Fibroblast of mammary gland (primary cell): ENCODE measurements at places on chromosomes 2 and 18.

DNA sequence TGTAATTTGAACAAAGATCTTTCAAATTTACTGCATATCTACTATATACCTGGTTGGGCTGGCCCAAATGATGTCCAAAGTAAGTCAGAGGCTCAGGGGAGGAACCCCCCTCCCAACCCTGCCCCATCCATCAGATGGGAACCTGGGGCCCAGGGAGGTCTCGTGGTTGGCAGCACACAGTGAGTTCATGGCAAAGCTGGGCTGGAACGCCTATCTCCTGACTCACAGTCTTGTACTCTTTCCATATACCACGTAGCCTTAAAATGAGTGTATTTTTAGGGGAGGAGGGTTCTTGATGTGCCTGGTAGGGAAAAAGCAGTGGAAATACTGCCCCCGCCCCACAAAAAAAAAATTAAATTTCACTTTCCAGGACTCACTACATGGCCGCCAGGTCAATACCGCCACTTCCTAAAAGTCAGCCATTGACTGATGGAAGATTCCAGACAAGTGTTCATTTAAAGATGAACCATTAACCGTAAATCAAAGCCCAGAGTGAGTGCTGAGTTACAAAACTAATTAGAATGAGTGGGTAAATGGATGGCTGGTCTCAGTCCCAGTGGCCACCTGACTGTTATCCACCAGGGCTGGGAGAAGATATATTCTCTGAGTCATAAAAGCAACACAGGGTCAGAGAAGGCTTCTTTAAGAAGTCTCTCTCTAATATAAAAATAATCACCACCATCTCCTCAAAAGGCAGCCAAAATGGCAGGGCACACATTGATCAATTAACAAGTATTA, 80.5 kb downstream of the ZBTB7C start:
- peak; percentile 80 for DNase-seq

DNA sequence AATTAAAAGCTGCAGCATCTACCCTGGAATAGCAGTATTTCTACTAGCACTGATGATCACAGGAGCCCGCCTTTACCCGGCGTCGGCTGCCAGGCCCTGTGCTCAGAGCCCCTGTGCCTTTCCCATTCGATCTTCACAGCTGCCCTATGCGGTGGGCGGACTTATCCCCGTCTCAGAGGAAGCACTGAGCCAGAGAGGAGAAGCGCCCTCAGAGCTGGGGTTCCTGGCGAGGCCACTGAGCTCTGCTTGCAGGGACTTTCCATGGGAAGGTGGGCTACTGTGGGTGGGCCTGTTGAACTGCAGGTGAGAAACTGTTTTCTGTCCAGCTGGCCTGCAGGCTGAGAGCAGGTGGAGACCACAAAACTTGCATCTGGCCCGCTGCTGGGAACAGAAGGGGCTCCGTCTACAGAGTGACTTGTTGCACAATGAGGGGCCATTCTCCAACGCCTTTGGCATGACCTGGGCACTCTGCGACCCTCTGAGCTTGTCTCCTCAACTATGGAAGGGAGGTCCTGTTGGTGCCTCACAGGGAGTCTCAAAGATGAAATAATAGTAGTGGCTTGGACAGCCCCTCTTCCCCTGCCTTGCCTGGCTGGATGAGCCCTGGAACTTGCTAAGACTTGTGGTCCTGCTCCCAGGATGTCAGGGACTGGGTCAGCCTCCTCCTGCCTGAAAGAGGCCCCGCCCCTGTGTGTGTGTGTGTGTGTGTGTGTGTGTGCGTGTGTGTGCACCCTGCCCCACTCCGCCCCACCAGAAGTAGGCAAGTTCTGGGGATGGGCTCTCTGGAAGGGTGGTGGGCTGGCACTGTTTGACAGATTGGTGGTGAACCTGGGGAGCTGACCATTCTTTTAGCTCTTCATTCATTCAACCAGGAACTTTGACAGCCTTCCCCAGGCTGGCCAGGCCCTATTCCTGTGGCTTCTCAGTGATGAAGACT, 32.7 kb downstream of the GLI2 start:
- no peak for DNase-seq

- no peak for DNase-seq
Measured at GRCh38 chr2:133552821-133553220, 15.4 kb downstream of the NCKAP5 start.

DNA sequence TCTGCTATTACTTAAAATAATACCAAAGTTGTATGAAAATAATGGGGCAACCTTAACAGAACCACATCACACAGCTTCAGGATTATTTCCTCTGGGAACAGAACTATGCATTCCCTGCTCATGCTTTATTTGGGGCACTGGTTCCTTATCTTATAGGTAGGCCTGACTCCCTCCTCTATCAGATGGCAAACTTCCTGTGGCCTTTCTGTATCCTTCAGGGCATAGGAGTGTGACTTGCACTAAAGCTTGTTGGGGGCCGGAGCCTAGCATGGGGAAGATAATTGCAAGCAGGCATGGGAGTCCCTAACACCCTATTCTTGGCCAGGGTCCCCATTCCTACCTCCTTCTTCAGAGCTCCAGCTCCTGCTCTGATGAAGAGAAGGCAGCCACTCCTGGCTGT, 167.2 kb upstream of the SERTAD2 start:
- no peak for DNase-seq

DNA sequence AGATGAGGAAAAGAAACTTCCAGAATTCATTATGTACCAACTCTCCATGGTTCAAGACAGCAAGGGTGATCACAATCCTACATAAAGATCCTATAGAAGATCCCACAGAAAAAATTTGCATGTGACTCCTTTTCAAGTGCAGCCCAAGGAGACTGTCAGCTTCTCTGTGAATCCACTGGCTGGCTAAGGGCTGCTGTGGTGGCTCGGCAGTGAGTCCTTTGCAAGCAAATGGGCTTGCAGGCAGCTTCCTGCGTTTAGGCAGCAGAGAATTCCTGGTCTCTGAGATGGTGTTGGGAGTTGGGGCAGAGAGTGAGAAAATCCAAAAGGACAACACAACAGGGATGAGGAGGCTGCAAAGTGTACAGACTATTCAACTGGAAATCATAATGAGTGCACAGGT, 43.4 kb downstream of the NABP1 start:
- no peak for DNase-seq

DNA sequence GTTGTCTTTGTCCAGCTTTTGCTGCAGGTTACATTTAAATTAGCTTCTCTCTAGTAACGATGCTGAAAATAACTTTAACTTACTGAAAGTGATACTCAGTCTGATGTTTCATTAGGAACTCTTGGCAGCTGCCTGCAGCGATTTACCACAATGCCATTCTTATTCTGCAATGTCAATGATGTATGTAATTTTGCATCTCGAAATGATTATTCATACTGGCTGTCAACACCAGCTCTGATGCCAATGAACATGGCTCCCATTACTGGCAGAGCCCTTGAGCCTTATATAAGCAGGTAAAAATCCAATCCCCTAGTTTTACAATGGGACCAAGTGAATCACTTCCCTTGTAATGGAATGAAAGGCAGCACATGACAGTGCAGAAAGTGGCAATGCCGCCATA, 16.3 kb upstream of the MFF start:
- DNase-seq, result no peak

- DNase-seq, result no peak
Measured at GRCh38 chr2:127161176-127162136, 54.5 kb upstream of the BIN1 start.

- DNase-seq, result peak; percentile 35
Measured at GRCh38 chr18:74905247-74905646, 303.7 kb downstream of the PTGR3 start.

- DNase-seq, result no peak
Measured at GRCh38 chr2:64727843-64728463, 74.2 kb upstream of the SERTAD2 start.

DNA sequence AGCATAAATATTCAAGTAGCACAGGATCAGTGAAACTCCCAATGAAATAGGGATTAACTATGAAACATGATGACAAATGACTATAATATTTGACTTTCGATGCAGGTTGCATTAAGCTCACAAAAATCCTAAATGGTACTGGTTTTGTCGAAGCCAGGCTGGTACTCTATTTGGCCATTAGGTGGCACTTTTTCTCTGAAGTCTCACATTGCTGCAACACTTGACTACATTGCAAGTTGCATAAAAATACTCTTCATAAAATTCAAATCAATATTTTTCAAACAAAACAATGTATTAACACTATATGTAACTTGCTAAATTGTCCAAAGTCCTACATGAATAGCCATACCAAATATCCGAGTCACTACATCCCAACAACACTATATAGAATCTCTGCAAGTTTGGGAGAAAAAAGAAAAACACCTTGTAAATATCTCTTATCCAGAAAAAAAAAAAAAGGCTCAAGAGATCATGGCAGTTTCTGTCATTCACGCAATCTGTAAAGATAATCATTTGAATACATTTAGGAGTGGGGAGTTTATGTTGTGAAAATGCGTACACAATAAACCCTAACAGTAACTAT, 9.5 kb downstream of the RTTN start:
- peak; percentile 70 for DNase-seq

GRCh38 chr18:63677500-63678225, 16.0 kb upstream of the SERPINB3 start:
- peak; percentile 82 for DNase-seq

GRCh38 chr2:205047273-205047839, 502.1 kb downstream of the PARD3B start:
- DNase-seq, result no peak

- no peak for DNase-seq
Measured at GRCh38 chr2:204145791-204146190, 209.2 kb downstream of the ICOS start.

DNA sequence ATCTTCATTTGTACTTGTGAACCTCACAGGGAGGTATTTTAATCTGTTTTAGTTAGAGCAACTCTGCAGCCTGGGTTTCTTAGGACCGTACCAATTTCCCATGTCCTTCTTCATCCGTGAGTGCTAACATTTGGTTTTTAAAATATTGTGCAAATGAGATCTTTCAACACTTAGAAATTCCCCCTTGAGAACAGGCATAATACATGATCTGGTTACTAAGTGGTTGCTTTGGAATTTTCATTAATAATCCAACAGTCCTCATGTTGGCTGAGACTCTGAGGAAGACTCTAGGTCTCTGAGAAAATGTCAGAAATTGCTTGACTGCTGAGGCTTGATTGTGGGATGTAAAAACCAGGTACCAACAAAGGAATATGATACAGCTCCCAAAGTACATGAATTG, 125.6 kb upstream of the CDCA7 start:
- DNase-seq, result no peak

DNA sequence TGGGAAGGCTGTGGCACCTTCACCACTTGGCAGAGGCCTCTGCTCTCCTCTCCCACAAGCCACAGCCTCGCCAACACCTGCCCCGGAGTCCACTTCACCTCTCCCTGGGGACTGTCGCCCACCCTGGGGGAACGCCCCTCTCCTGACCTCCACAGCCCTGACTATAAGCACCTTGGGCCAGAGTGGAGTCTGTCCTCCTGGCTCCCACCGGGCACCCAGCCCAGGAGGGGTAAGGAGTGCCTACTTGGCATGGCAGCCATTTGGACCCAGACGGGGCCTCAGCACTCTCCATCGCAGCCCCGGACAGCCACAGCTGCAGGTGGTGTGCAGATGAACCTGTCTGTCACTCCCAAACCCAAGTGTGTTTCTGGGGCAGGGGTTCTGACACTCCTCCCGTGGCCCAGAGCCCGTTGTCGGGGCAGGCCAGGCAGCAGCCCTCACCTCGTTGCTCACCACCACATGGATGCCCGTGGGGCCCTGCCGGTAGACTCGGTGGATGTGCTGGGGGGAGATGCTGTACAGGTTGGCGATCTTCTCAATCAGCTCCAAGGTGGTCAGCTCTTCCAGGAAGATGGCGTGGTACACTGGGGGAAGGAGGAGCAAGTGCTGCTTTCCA, 53.5 kb downstream of the TFCP2L1 start:
- DNase-seq, result no peak

GRCh38 chr2:193943406-193943960, 1713.5 kb upstream of the SLC39A10 start:
- no peak for DNase-seq

- peak; percentile 12 for DNase-seq
Measured at GRCh38 chr2:121771976-121772742, 16.7 kb downstream of the TSN start.

GRCh38 chr2:114350186-114350725, 92.2 kb upstream of the DPP10 start:
- no peak for DNase-seq

DNA sequence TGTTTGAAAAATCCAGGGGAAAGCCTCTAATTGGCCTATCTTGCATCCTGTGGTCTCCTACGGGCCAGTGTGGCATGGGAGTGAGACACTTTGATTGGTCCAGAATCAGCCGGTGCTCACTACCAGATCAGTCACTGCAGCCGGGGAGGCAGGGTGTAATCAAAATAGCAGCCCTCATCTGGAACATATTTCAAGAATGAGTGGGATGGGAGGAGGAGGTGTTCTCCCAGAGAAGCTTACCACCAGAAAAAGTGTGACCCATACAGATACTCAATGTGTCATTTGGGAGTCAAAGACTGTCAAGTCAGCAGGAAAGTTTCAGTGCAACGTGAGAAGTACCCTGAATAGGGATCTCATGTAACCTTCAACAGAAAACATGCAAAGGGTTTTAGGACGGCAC, 393.9 kb upstream of the SLC14A2 start:
- peak; percentile 84 for DNase-seq

DNA sequence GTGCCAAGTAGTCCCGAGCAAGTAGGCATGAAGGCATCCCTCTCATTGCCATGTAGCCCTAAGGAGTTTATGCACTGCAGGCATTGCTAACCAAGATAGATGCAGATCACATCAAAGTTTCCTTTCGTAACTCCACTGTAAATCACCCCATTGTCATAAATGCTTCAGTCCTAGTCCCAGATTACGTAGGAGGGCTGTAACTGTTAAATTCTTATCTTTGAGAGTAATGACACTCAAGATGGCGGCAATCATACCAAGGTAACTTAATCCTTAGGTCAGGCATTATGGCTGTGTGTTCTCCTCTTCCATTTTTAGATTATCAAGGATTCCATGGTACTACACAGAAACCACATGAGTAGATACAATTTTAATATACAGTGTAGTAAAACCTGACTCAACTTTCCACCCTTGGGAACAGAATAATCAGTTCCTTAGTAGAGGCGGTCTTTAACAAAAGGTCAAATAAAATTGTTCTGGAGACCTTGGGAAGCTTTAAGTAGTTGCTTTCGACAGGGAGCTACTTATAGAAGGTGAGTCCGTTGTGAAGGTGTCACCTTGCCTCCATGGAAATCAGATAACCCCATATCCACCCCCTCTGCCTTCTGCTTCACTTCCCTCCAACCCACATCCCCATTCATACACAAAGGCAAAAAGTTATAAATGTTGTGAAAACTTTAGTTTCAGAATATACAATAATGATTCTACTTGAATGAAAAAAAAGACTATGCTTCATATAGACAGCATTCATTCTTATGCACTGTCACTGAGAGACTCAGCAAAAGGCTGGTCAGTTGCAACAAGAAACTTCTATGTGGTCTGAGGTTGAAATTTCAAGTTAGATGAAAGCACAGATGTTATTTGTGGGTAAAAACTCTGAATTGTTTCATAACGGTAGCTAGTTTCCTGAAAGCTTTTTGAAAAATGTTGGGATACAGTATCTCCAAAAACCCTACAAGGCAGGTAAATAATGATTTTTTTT, 64.8 kb upstream of the GALNT5 start:
- no peak for DNase-seq
